Stimulated activated CD4-positive, alpha-beta T cell treated with anti-CD3 and anti-CD28 coated beads, Interleukin-12 subunit alpha, Interleukin-12 subunit beta, amount 100 ng/mL, for 4 hours (primary cell): ENCODE measurements at places on chromosomes 6 and 20.
A peak's percentile ranks its signal among the peaks of the same experiment; 100 is the strongest.

DNA sequence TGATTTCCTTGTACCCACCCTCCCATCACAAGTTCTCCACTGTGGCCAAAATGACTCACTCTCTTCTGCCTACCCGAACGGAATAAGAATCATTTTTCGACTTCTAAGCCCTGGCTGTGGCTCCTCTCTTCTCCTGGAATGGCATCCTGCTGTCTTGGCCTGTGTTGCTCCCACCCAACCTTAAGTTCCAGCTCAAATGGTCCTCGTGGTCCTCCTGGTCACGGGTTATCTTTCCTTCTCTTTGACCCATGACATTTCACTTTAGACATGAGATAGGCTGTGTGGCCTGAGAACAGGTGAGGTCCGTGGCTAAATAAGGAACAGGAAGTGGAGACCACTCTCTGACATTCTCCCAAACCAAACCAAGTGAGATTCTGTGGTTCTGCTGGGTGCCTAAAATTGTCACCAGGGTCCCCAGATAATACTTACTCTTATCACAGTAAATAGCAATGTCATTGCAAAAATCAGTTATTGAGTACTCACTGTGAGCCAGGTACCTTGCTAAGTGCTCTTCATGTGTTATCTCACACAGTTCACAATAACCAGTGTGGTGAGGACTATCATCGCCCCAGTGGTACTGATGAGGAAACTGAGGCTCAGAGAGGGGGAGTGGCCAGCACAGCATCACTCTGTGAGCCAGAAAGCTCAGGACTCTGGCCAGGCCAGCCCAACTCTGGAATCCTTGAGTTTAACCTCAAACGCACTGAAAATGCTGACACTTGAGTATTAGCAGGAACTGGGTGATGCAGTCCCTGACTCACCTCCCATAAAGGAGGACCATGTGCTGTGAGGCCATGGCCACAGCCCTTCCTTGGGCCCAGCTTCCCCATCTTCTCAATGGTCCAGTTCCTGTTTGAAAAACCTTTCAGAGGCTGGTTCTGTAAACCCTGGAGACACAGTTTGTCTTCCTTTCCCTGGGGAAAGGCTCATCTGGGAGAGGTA, 74.8 kb upstream of the SIRPA start:
- DNase-seq, result no peak

GRCh38 chr6:37134396-37135191, 35.4 kb upstream of the PIM1 start:
- DNase-seq, result no peak

DNA sequence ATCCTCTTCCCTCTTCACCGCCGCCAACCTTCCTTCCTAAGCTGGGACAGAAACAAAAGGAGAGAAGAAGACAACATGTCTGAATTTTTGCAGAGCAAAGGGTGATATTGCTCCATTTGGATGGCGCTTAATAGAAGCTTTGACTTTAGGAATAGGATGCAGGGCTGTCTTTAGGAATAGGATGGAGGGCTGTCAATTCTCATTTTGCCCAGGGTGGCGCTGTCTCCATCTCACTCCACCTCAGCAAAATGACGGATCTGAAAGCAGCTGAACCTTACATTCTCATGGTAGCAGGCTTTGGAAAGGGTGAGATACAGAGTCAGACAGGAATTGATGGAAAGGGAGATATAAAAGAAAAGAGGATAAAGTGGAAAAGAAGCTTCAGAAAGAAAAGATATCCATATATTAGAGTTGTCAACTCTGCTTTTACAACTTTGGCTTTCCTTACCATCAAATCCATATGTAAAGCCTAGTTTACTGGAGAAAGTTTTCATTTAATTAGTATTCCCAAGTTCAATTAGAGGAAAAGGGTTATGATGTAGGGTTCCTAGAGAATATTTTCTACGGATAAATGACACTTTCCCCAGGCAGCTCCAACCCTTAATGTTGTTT, 2.4 kb downstream of the MTCL3 start:
- peak; percentile 32 for DNase-seq

GRCh38 chr6:159375014-159375413, 205.8 kb downstream of the FNDC1 start:
- DNase-seq, result no peak

GRCh38 chr6:139853302-139853992, 479.0 kb upstream of the CITED2 start:
- DNase-seq, result no peak

DNA sequence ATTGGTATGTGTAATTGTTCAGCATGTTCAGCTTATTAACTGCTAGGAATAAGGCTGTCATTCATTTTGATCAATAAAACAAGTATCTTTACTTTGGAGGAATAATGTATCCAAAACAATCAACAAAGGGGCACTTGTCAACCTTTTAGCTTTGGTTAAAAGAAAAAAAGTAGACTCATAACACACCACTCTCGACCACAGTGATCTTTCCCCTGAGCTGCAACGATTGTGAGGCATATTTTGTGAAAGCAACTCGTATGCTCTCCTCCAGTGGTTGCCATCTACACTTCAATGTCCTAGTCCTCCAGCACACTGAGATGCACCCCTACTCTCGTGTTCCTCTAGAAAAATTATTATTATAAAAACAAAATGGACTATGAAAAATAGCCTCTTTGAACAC, 60.1 kb upstream of the PDE7B start:
- no peak for DNase-seq

GRCh38 chr6:34536251-34536958, 19.7 kb downstream of the SPDEF start:
- no peak for DNase-seq

DNA sequence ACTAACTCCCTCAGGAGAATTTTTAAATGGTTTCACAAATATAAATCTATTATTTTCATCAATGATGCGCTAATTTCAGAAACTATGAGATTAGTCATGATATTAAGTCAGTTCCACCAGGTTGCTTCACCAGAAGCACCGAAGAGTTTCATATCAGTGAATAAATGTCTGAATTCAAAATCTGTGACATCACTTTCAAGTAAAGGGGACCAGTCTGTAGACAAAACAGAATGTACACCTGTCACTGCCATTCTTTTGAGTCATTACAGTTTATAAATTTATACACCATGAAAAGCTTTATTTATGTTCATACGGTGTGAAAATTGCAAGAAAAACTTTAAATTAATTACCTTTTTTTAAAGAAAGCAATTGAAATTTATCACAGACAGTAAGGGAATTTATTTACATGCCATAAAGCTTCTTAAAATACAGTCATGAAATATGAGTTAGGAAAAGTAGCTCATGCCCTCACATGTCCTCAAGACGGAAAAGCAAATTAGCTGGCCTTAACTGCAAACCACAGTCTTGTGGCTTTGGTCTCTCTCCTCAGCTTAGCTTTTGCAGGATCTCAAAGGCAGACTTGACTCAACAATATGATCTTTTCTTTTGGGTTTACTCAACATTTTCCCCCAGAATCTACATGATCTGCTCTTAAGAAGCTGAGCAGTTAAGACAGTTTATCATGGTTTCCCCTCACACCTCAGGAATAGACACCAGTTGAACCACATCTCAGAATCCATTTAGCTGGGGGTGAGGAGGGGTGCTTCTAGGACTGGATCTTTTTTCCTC, 177.7 kb upstream of the MCHR2 start:
- DNase-seq, result no peak

DNA sequence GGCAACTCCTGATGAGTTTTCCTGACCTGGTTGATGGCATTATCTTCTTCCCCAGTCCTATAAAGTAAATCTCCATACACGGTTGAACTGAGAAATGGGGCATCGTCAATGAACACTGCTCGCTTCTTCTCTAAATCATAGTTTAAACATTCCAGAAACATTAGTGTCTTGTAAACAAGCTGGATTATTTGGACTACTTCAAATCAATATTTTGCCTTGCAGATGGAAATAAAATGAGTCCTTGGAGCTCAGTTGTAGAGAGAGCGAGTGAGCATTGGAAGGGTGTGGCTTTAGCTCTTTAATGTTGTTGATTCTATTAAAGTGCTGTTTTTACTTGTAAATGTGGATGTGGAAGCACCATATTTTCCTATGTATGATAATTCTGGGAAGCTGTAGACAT, 18.4 kb downstream of the C6orf89 start:
- DNase-seq, result no peak

GRCh38 chr6:20921578-20921977, 387.3 kb downstream of the CDKAL1 start:
- DNase-seq, result no peak
